ENCODE measurements at places on chromosomes 2 and 18.

DNA sequence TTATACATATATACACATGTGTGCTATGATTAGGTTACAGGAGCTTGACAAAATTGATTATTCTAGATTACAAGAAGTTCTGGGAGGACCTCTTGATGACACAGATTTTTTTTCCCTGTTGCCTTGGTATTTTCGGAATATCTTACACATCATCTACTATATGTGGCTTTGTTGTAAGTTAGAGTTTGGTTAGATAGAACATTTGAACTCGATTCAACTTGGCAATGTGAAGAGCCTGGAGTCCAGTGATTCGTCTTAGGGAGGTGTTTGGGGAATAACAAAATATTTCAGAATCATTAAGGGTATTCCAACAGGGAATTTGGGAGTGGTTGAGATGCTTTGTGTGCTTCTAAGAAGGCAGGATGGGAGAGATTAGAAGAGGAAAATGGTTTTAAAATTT, 39.3 kb upstream of the EFEMP1 start:
- DNase-seq: no peak

GRCh38 chr2:152587187-152587947, 129.9 kb downstream of the PRPF40A start:
- no peak for DNase-seq

DNA sequence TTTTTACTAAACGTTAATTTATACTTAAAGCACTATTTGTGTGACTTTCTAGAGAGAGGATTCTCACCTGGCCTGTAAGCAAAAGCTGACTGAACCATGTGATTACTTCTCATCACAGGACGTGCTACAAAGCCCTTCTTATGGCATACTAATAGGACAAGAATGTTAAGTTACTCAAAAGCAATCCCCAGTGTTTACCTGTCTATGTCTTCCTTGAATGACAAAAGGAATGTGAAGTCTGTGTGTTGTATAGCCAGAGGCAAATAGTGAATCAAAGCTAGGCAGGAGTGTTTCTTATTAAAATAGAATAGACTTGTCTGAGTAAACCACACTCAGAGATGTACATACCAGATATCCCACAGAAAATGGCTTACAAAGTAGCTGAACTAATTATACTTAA, 1465.5 kb downstream of the SUCLG1 start:
- DNase-seq: no peak

DNA sequence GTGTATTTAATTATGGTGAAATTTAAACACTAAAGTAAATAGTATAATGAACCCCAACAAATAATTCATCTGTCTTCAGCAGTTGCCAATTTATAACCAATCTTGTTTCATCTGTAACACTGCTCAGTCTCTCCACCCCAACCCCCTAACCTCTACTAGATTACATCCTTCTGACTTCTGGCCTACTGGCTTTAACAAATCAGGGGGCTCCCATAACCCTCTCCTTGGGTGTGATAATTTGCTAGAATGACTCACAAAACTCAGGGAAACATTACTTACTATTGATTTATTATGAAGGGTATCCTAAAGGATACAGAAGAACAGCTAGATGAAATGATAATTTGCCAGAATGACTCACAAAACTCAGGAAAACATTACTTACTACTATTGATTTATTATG, 50.7 kb downstream of the PIK3C3 start:
- DNase-seq: no peak

DNA sequence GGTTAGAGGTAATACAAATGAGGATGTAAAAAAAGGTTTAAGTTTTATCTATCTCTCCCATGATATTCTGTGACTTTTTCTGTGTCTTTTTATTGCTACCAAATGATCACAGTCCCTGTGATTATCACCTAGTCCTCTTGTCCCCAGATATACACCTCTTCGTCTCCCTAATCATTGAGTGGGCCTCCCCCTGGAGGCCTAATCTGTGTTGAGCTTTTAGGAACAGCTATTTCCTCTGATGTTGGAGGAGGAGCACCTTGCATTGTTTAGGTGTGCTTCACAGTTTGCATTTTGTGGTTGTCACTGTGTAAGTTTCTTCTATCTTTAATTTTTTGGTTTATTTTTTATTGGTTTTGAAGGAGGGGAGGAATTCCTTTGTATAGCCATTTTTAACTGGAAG, 33.3 kb downstream of the CCDC85A start:
- no peak for DNase-seq

DNA sequence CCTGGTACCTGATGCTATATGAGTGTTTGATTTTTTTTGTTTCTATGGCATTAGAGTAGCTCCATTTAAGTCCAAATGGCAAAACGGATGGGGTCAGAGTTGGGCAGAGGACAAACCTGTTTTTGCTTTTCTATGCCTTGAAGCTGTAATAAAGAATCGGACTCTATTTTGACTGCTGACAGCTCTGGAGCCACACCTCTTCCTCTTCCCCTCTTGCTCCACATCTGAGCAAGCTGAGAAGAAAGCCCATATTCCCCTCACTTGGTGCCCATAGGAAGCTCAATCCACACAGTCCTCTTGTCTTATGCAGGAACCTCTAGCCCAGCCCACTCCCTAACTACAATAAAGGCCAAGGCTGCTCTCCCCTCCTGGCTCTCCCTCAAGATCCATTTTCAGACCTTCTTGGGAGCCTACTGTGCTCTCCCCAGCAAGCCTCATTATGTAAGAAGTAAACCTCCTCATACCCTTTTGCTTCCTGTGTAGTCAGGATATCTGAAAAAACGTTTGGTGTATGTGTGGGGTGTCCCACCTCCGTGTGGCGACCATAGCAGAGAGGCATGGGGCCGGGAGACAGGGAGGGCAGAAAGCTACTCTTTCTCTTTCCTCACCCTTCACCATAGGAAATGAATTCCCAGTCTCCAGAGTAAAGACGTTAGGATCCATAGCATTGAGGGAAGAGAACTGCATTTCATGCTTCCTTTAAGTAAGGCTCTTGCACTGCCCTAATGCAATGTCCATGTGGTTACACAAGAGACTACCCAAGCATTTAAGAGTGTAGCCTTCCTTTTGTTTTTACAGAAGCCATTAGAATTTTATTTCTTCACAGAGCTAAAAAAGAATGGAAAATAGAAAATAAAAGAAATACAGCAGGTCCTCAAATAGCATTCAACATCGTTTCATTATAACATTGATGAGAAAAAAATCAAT, 41.9 kb upstream of the RAPGEF4 start:
- DNase-seq: no peak

DNA sequence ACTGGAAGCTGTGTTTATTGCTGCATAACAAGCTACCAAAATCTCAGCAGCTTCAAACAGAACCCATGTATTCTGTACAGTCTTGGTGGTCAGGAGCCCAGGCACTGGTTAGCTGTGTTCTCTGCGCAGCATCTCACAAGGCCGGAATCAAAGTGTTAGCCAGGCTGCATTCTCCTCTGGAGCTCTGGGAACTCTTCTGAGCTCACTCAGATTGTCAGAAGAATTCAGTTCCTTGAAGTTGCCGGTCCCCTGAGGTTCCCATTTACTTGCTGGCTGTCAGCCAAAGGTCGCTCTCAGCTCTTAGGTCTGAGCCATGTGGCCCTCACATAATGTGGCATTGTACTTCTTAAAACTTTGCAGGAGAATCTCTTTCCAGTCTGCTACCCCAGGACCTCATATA, 123.6 kb upstream of the SMIM21 start:
- DNase-seq: no peak

DNA sequence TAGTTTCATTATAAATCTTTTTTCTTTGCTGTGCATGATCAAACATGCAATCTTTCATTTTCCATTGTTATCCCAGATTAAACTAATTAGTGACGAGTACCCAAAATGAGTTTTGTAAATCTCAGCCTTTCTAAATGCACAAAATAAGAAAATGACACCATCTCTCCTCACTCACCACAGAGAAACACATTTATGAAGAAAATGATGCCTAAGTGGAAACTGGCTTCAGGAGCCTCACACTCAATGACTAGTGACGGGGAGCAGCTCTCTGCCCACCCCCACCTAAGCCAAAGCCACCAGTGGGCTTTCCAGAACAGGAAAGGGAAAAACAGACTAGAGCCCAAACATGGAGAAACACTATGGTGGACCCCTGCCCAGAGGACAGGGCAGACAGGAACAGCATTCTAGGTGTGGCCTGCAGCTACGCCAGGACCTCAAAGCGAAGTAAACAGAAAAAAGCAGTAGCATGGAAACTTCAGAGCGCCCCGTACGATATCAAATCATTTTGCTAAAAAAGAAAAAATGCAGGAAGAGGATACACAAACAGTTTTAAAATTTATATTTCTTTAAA, 113.5 kb downstream of the RBMS1 start:
- DNase-seq: no peak

DNA sequence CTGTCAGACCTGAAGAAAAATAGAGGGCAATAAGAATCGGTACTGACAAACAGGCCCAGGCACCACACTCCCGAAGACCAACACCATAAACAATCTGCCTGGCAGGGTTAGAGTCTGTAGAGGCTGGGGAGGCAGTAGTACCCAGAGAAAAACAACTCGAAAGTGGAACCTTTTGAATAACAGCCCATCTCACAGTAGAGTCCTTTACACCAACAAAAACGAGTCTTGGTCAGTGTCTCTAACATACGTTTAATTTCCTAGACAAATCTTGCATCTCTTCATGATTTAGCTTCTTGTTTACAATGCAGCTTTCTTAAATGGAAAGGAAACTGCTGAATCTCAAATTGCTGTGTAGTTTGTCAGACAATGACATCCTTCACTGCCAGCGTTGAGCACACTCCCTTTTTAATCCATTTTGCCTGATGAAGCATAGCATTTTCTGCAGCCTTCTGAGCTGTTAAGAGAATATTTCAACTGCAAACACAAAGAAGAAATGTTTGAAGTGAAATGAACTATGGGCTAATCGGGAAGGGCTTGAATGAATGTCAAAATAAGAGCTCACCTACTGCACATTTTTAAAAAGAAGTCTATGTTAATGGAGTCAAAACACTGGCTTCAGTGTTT, 73.1 kb upstream of the DSG1 start:
- DNase-seq: no peak

DNA sequence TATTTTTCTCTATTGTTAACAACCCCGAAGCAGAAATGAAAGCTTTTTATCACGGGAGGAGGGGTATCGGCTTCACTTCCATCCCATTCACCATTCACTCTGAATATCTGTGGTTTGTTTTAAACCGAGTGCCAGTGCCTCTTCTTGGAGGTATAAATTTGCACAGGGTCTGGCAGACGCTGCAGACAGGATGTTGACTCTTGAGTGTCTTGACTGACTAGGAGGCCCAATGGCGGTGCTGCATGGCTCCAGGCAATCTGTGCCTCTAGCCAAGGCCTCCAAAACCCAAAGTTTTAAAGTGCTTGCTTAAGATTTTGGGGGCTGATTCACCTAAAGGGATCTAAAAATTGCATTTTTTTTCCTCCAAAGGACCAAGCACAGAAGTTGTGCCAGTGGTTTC, 183.8 kb downstream of the LTBP1 start:
- DNase-seq: no peak

DNA sequence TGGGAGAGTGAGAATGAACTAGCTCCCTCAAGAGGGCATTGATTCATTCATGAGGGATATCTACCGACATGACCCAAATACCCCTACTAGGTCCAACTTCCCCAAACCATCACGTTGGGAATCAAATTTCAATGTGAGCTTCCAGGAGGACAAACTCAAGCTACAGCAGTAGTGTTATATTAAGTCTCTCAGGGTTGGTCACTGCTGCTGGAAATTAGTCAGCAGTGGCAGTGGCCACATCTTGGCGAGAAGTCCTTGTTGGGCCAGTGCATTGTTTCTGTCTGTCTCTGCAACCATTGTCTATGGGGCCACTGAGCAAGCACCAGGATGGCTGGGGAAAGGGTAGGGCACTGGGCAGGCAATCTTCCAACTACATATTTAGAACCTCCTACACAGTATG, 47.5 kb downstream of the THUMPD2 start:
- no peak for DNase-seq

- DNase-seq: no peak
Measured at GRCh38 chr18:70287731-70288130, 1.1 kb upstream of the SOCS6 start.

GRCh38 chr2:230537531-230537976, 121.6 kb downstream of the SP100 start:
- no peak for DNase-seq

DNA sequence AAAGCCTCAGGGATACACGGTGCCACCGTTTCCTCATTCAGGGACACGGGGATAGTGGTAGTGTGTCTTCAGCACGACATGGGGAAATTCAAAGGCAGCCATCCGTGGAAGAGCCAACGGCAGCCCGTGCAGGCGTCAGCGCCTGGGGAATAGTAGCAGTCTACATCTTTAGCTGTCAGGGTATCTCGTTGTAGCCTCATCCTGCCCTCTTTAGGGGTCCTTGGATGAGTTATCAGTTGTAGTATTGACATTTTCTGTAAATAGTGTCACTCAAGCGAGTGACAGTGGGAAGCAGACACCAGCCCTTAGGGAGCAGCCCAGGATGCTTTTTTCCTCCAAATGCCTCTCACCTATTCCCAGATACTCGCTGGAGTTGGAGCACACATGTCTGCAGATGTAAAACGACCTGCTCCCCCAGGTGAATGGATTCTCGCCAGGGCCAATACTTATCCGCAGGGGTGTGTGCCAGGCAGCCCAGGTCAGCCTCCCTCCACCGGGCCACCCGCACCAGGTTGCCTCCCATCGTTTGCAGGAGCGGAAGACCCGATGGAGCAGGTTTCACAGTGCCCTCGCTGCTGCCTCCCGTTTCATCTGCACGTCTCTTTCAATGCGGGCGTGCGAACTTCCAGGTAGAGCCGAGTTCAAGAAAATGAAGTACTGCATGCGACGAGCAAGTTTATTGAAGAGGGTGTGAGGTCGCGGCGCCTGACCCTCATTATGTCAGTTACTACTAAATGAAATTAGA, 41.0 kb downstream of the AGAP1 start:
- no peak for DNase-seq

DNA sequence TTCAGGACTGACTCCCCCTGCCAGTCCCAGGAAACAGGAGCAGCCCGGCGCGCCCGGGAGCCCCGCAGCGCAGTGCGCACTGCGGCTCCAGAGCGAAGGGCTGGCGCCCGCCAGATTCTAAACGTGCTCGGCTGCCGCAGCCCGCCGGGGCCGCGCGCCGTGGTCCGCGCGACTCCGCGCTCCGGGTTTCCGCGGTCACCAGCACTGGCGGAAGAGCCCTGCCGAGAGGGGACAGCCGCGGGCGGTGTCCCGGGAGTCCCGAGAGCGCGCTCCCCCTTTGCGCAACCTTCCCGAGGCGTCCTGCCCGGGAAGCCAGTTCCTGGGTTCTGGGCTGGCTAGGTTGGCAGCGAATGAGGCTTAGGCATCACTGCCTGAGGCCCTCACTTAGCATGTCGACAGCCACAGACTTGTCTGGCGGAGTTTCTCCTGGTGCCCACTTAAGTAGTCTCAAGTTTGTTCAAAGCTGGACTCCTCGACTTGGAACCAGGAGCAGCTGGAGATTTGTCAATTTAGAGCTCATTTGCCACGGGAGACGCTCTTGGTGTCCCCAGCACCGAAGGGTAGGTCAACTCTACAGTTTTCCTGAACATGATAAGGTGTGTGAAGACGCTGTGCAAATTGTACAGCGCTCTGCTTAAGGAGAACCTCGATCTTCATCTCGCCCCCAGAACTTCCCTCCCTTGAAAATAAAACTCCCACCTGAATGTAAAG, 1.5 kb upstream of the VSNL1 start:
- DNase-seq: no peak

- DNase-seq: no peak
Measured at GRCh38 chr2:153536115-153536514, 57.6 kb upstream of the RPRM start.

GRCh38 chr2:220077488-220077887, 450.1 kb downstream of the SLC4A3 start:
- DNase-seq: no peak

- no peak for DNase-seq
Measured at GRCh38 chr2:55163274-55163721, 68.8 kb downstream of the CLHC1 start.

GRCh38 chr18:58611395-58612131, 17.3 kb downstream of the ALPK2 start:
- no peak for DNase-seq
